Inflammatory macrophage treated with lipopolysaccharide for 4 hours (primary cell): ENCODE measurements at places on chromosomes 12 and 14.

DNA sequence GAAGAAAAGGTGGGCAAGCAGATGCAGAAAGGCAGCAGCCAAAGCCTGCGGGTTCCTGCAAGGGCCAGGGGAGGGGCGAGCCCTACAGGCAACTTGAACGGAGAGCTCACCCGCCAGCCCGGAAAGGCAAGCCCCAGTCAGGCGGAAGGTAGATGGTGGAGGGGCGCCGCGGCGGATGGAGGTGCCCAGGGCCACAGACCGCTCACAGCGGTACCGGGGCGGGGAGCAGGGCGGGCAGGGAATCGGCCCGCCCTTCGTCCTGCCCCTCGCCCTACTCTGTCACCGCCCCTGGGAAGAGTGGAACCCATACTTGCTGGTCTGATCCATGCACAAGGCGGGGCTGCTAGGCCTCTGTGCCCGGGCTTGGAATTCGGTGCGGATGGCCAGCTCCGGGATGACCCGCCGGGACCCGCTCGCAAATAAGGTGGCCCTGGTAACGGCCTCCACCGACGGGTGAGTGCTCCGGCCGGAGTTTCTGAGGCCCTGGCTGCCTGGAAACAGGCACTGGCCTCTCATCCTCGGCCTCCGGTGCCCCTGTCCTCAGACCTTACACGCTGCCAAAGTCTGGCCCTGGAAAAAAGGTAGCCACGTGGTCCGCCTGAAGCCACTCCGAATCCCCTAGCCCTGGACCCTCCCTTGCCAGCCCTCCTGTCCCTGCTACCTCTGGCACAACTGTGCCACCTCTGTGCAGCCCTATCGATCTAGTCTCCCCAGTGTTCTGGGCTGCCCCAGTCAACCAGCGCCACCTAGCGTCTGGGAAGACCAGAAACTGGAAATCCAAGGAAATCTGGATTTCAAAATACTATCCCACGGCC is at the start of gene DHRS4:
Gene DHRS4, plus strand, starts transcription at position 307 of the 815 bp plus-strand sequence. Its CDS starts 19 bp downstream, at position 326.
- DNase-seq, result peak; percentile 78

- DNase-seq, result no peak
Measured at GRCh38 chr14:59406454-59407245, 58.5 kb downstream of the GPR135 start.

DNA sequence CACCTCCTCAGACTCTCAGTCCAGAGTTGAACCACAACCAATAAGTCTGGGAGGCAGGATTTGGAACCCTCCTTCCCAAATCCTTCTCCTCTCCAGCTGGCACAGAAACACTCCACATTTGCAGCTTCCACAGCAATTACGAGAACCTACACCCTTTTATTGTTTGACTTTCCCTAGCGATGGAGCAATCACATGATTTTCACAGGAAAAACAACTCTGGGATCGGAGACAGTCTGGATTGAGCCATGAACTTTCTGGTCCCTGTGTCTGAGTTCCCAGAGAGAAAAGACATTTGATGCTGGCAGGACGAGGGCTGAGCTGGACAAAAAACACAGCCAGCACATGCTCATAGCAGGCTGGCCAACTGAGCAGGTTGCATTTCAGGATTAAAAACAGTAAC is 49.0 kb upstream of the STON2 start:
- DNase-seq, result no peak

DNA sequence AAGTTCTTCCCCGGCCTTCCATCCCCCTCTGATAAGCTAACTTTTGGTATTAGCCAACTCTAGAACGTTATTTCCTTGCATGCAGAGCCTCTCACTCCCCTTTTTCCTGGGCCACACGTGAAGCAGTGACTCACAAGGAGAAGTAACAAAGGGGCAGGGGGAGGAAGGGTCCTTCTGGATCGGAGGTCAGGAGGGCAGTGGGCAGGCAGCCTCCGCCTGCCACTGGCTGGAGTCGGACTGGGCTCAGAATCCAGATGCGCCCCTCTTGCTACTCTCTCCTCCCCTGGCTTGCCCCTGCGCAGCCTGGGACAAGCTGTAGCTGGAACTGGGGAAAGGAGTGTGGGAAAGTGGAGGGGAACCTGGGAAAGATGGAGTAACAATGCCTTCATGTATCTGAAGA is 55.0 kb downstream of the TPCN1 start:
- DNase-seq, result no peak

- peak; percentile 10 for DNase-seq
Measured at GRCh38 chr12:7369274-7369729, 65.4 kb downstream of the ACSM4 start.
